Hepatic stellate cell (primary cell): ENCODE measurements at places on chromosomes 13 and 19.

- DNase-seq: no peak
Observed at GRCh38 chr19:7393459-7393858, 44.7 kb downstream of the ARHGEF18 start.

- peak; percentile 7 for DNase-seq
Observed at GRCh38 chr19:23817519-23817918, 58.8 kb upstream of the ZNF681 start.

GRCh38 chr19:1067341-1067957 lies 482 bp downstream of the ARHGAP45 start:
- DNase-seq: no peak

- DNase-seq: no peak
Observed at GRCh38 chr19:29111576-29111975, 101.4 kb downstream of the UQCRFS1 start.

DNA sequence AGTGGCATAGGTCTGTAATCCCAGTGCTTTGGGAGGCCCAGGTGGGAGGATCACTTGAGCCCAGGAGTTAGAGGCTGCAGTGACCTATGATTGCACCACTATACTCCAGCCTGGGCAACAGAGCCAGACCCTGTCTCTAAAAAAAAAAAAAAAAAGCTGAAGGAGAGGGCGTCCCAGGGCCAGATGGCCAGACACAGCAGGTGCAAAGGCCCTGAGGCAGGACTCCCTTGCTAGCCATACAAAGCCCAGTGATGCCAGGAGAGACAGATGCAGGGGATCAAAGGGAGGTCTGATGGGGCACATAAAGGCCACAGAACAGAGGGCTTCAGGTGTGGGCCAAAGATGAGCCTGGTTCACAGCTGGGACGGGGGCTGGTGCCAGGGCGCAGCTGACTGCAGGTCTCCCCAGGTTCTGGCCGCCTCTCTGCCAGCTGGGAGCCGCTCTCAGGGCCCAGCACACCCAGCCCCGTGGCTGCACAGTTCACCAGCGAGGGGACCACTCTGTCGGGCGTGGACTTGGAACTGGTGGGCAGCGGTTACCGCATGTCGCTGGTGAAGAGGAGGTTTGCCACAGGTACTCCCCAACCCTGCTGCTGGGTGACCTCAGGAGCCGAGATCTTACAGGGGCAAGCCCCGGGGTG lies 7.5 kb upstream of the B3GNT3 start:
- DNase-seq: no peak

DNA sequence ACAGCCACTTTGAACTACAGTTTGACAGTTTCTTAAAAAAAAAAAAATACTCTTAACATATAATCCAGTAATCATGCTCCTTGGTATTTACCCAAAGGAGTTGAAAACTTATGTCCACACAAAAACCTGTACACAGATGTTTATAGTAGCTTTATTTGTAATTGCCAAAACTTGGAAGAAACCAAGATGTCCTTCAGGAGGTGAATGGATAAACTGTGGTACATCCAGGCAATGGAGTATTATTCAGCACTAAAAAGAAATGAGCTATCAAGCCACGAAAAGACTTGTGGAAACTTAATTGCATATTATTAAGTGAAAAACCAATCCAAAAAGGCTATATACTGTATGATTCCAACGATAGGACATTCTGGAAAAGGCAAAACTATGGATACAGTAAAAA lies 44.9 kb downstream of the RCBTB2 start:
- no peak for DNase-seq

DNA sequence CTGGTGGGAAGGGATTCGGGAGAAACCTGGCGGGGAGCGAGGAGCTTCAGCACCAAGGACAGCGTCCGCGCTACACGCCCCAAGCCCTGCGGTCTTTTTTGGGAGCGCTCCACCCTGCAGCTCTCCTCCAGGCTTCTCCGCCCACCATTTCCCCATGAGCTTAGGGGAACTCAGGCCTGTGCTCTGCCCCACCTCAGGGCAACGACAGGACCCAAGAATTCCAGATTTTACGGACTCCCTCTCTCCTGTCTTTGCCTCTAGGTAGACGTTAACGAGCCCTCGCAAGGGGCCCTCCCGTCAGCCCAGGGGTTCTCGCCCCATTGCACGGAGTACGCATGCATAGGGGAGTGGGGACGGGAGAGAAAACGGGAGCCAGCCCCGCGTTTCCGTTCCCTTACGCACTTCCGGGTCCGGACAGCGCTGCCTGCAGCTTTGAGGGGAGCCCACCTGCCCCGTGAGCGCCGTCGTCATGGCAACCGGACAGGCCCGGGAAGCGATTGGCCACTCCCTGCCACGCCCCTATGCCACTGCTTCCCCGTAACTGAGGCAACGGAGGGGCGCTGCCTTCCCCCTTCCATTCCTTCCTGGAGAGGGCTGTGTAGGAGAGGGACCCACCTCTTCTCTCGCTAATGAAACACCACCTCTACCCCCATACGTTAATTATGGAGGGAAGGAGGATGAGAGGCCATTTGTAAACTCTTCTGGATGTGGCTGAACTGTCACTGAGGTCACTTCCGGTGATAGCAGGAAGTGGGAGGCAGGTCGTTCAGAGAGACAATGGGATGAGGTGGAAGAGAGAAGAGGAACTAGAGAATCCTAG lies 20.8 kb downstream of the NOVA2 start:
- DNase-seq: peak; percentile 57

DNA sequence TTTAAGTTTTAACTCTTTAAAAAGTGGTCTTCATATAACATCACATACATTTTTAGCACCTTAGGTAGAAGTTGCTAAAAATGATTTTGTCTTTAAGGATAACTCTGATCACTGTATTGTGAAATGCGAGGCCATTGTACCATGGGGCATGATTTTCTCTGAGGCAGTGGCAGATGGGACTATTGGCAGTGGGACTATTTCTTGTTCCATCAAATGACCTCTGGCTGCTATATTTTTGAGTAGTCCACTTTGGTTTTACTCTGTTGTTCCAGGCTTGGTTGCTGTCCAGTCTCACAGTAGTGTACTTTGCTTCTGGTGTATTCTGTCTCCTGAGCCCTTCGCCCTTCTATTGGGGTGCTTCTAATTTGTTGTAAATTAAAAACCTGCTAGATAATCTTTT lies 156.5 kb downstream of the ATP8A2 start:
- no peak for DNase-seq
